ENCODE measurements at places on chromosomes 5 and 9.

DNA sequence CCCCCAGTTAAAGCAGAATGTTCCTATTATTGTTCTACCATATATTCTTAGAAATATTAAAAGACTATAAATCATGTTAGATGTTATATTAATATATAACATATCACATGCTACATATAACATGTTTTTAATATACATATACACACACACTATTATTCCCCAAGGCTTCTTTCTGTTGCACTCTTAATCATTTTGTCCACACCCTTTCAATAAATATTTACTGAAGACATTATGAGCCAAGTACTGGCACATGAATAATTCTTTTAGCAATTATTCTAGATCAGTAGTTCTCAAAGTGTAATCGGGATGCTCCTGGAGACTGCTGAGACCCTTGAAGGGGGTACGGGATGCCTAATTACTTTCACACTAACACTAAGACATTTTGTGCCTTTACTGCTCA, 143.9 kb downstream of the GNAQ start:
- no peak for DNase-seq

DNA sequence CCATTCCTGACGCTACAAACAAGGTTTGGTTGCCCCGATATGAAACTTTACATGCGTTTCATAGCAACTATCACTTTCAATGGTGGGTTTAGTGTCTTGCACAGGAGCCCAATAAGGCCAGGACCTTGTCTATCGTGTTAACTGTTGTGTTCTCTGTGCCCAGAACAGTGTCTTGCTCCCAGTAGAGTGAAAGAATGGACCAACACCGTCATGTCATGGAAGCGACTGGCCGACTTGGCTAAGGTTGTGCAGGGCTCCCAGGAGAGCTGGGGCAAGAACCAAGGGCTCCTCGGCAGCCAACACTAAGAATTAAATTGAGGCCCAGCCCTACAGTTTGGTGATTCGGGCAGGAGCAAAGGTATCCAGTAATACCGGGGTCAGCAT, 498 bp upstream of the ARHGEF37 start:
- no peak for DNase-seq

DNA sequence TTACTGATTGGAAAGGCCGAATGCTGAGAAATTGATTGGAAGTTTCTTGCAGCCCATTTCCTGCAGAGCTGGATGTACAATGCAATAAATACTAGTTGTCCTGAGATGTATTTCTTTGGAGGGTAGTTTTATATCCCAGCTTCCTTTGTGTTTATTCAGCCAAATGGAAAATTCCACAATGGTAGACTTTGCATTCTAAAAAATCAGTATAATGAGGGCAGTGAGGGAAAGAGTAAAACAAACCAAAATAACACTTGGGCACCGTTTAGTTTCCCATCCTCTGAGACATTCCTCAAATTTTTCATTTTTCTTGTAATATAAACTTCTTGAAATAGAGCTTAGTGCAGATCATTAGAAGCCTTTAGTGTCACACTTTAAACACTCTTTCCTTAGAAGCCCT, 379.4 kb downstream of the EBF1 start:
- DNase-seq: no peak

- DNase-seq: no peak
These were observed 50.4 kb upstream of the PRR16 start for GRCh38 chr5:120413686-120414085.

DNA sequence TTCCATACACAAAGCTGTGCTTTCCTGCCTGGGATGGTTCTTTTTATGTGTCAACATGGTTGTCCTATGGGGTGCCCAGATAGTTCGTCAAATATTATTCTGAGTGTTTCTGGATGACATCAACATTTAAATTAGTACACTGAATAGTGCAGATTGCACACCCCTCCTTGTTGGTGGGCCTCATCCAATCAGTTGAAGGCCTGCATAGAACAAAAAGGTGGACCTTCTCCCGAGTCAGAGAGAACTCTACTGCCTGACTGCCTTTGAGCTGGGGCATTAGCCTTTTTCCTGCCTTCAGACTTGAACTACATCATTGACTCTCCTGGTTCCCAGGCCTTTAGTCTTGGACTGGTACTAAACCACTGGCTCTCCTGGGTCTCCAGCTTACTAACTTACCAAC, 80.4 kb downstream of the SHB start:
- DNase-seq: no peak

DNA sequence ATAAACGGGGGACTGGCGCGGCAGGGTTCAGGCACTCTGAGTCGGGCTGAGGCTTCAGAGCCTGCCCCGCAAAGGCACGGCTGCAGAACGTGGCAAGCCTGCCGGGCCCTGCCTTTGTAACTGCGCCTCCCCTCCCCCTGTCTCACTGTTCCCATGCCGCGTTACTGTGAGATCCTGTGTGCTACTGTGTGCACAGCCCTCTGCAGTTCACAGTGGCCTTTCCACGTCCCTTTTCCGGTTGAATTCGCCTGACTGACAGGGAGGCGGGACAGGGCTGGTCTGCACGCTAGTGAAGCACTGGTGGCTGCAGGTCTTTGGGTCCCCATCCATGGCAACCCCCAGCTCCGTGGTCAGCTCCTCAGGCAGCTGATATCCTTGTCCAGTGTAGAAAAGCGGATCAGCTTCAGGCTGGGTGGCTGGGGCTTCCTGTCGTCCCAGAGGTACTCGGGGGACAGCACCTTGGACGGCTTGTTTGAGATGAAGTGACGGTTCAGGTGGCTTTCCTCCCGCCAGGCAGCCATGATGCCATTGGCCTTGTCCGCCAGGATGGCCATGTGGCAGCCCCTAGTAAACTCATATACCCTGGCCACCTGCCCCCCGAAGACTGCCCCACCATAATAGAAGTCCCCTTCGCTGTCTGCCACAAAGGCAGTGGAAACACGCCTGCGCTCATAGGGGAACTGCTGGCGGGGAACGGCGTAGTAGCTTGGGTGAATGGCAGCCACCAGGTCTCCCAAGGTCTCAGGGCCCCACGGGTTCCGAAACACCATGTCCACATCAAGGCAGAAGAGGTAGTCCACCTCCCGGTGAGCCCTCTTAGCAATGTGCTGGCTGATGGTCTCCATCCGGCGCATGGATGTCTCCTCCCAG, 10.3 kb downstream of the GBGT1 start:
- no peak for DNase-seq

DNA sequence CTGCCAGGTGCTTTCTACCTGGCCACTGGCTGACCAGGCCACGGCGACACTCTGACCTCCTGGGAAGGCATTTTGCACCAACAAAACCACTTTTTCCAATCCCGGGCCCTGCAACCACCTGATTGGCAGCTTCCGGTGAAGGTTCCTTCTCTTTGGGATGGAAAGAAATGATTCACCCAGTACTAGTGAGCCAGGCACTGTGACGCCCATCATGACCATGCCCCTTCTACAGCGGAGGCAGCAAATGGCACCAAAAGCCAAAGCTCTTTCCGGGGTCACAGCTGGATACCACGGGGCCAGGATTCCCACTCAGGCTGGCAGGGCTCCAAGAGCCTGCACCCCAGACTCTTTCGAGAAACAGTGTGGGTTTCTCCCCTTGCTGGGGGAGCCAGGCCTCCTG, 4.7 kb downstream of the NOTCH1 start:
- DNase-seq: no peak

DNA sequence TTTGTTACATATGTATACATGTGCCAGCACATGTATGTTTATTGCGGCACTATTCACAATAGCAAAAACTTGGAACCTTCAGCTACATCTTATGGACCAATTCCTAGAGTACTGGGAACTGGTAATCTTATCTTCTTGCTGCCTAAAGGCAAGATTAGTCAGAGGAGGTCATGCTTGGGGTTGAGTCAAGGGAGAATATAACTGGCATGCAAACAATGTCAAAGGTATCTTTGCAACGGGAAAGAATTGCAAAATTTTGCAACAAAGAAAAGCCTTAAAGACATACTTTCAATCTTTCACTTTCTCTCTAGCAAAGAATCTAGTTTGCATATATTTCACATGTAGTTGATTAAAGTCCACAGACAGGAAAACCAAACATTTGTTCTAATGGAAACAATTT, 145.2 kb downstream of the EDIL3 start:
- DNase-seq: no peak

DNA sequence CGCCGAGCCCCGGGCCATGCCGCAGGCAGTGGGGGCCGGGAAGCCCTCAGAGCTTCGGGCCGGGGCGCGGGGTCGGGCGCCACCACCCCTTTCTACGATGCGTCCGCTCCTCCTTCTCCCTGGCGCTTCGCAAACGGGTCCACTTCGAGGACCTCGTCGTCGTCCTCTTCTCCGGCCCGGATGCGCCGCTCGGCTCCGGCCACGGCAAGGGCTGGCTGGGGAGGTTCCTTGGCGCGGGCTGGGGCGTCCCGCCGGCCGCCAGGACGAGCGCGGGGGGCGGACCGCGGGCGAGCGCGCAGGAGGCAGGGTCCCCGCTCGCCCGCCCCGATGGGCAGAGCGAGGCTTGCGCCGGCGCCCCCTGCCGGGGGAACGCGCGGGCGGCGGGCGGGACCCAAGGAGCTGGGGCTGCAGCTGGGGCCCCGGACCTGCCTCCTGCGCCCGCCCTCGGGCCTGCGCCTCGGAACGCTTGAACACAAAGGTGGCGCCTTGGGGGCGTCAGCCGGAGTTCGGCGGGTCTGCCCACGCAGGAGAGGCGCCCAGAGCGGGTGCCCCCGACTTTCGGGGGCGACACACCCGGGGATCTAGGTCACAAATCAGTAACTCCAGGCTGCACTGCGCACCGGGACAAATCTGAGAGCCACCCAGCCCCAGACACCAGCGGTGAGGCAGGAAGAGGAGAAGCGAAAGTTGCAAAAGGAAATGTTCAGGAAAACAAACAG, at the start of gene ROR2:
TSS of gene ROR2 (minus strand) at position 283 of the 719 bp plus-strand sequence.
- peak; percentile 75 for DNase-seq

GRCh38 chr5:128541385-128541784, 3.3 kb upstream of the FBN2 start:
- no peak for DNase-seq

- DNase-seq: no peak
These were observed 63.4 kb upstream of the PAPPA start for GRCh38 chr9:116090030-116090770.

- no peak for DNase-seq
These were observed 6.3 kb upstream of the TEX10 start for GRCh38 chr9:100359057-100359456.

DNA sequence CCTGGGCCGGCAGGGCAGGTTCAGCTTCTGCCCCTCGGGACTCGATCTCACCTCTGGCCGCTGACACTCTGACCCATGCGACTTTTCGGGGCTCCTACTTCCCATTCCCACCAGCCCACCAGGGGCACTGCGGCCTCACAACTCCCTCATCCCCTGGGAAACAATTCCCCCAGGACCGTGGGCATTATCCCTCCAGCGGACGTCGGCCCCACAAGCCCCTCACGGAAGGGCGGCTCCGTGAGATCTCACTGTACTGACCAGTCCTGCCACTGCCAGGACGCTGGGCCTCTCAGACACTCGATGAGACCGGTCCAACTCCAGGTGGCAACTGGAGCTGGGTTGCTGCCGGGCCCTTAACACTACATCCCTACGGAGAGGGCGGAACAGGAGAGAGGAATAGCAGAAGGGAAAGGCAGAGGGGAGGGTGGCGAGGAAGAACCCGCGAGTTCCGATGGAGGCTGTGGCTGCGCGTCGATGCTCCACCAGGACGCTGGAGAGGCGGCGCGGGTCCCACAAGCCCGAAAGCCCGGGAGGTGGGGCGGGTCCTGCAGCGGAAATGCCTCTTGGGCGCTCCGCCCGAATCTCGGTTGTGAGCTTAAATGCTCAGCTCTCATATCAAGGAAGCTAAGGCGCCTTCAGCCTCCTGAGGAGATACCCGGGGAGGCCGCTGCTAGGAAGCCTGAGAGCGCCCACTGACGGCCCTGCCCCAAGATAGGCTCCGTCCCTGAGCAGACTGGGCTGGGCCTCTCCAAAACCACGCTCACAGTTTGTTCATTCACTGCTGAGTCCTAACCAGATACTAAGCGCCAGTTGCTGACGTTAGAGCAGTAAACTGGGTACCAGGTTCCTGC, 36.3 kb downstream of the VCP start:
- DNase-seq: peak; percentile 21

- no peak for DNase-seq
These were observed 119.4 kb upstream of the MVB12B start for GRCh38 chr9:126207256-126207655.

GRCh38 chr5:59036274-59036961, 453.5 kb downstream of the RAB3C start:
- peak; percentile 23 for DNase-seq

- no peak for DNase-seq
These were observed 13.5 kb downstream of the ABCA1 start for GRCh38 chr9:104914466-104914865.

Data from transverse colon (tissue), 4 donors.